ENCODE measurements at places on chromosomes 2 and 18.

- DNase-seq: no peak
Measured at GRCh38 chr2:104678181-104678580, 175.7 kb upstream of the POU3F3 start.

GRCh38 chr2:151767536-151767935, 33.3 kb upstream of the NEB start:
- no peak for DNase-seq

- no peak for DNase-seq
Measured at GRCh38 chr2:218317303-218317630, 25.0 kb upstream of the TMBIM1 start.

GRCh38 chr2:203327582-203327900, 653 bp upstream of the ABI2 start:
- DNase-seq: no peak

DNA sequence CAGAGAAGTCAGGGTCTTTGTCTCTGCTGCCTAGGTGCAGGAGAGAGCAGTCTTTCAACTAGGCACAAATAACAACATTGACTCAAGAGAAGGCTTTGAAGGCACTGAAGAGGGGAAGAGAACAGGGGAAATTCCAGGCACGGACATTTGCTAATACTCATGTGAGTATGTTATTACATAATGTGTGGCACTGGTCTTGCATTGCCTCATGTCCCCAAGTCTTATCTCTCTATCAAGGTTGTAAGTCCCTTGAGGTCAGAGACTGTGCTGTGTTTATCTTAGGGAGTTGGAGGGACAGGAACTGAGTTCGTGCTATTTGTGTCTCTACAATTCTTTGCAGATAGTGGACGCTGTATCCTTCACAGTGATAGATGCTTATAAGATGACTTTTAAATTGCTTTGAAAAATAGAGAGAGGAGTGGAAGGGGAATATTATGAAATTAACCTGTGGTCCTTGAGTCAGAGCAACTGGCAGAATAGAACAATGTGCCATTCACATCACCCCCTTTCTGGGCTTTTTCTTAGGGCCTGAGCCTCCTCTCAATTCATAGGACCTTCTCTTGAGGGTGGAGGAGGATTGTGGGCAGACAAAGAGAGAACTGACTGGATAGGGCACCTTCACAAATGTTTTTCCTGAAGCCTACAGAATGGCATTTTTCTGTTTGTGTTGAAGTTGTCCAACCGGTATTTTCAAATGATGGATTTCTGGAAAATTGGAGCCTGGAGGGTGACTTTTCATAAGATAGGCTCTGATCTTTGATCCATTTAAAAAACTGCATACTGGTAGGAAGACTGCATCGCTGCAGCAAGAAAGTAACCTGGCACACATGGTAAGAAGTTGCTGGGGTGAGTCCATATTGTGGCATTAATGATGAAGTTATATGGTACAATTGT, 96.6 kb upstream of the CXCR4 start:
- no peak for DNase-seq

GRCh38 chr2:51997571-51997970, 965.6 kb upstream of the NRXN1 start:
- DNase-seq: no peak

- DNase-seq: no peak
Measured at GRCh38 chr2:6080932-6081753, 389.0 kb downstream of the SOX11 start.

Measured in stimulated activated CD8-positive, alpha-beta memory T cell treated with anti-CD3 and anti-CD28 coated beads, Interleukin-4, amount 100 ng/mL, for 4 hours (primary cell).